ENCODE measurements at places on chromosomes 1 and 21.
A peak's percentile ranks its signal among the peaks of the same experiment; 100 is the strongest.

DNA sequence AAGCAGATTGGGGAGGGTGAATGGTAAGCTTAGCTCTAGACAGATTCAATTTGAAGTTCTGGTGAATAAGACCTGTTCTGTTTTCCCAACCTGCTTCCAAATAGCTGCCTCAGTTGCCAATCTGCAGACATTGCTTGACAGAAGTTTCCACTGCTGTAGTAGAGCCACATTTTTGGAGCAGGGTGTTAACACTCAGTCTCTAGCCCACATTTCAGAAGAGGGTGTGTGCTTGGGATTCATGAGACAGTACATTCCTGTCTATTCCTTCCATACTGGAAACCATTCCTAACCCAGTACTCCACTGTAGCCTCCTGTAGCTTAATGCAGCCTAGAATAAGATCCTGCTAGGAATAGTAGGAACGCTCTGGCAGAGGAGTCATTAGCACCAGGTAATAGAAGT is 450.5 kb downstream of the NUF2 start:
- DNase-seq = no peak

DNA sequence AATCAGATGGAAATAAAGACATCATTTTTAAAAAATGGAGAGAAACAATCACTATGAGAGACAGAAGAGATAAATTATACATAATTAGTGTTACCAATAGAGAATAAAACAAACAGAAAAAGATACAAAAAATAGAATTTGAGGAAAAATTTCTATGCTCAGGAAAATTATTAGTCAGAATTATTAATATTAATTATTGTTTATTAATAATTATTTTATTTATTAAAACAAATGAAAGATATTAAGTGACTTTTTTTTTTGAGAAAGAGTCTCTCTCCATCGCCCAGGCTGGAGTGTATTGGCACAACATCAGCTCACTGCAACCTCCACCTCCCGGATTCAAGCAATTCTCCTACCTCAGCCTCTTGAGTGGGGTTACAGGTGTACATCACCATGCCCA is 299.8 kb upstream of the NR5A2 start:
- DNase-seq = no peak

DNA sequence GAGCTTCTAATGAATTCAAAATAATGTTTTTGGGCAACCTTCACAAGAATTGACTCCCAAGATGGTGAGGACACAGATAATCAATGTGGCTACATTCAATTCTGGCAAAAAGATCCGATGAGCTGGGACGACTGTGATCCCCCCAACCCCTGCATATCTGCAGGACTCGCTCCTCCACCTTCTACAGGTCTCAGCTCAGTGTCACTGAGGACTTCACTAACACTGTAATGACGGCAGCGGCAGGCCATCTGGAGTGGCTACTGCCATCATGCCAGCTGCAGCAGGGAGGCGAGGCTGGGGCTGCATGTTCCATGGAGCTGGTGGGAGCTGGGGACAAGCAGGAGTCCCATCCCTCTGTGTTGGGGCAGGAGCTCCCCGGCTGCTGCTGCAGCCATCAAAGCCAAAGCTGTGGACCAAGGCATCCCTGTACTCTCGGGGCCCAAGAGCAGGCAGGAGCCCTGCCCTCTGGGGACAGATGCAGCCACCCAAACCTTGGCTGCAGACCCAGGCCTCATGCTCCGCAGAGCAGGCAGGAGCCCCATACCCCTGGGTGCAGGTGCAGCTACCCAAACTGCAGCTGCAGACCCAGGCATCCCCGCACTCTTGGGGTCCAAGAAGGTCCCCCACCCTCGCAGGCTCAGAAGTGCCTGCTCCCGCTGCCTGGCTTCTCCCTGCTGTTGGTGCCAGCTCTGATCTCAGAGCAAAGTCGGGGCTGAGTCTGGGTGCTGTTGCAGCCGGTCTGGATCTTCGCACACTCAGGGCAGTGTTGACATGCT is 12.2 kb upstream of the DHRS3 start:
- no peak for DNase-seq

DNA sequence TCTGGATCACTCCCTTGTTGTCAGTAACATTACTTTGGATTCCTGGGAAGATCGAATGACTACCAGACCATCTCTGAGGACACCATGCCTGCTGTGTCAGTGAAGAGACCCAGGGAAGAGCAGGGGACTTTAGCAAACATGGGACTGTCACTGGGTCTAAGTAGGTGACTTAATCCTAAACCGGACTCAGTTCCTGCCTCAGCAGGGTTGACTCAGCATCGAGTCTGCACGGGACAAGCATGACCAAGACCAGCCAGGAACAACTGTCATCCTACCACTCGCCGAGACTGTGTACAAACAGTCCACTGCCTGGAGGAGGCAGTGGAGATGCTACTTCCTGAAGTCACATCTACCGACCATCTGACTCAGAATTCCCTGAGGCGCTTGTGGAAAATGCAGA is 53.2 kb upstream of the RAB4A start:
- no peak for DNase-seq

- DNase-seq = no peak
These were observed 20.4 kb upstream of the ANGPTL7 start for GRCh38 chr1:11168731-11169130.

DNA sequence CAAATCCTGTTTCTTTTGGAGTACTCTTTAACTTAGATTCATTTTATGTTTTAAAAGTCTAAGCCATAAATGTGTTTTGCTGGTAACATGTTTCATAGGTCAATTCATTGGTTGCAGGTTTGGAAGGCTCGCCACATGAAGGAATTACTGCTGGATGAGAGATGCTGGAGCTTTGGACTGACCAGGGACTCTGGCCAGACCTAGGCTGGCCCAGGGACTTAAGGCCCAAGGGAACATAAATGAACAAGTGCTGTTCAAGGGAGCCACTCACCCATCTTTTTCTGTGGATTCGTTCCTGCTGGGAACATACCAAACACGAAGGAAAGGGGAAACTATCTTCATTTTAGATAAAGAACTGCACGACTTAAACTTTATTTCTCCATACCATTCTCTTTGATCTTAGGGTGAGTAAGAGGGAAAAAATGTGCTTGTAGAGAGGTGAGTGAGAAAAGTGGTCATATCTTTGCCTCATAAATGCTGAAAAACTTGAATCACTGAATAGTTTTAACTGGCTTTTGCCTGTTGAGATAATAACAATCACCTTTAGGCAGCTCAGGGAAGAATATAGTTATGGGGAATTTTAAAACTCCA is 15.3 kb upstream of the SHCBP1L start:
- no peak for DNase-seq

- no peak for DNase-seq
These were observed 36.1 kb upstream of the RGS1 start for GRCh38 chr1:192539297-192540092.

DNA sequence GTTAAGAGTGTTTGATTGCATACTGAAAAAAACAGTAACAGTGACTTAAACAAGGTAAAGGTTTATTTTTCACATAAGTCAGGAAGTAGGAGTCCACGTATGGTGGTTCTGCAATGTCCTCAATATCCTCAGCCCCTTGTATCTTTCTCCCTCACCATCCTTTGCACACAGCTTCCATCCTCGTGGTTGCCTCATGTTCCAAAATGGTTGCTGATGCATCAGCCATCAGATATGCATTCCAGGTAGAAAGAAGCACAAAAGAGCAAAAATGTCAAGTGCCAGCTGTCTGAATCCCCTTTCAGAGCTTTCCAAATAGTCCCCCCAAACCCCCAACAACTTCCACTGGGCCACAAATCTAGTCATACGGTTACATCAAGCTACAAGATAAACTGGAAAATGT is 138.1 kb downstream of the SYF2 start:
- no peak for DNase-seq

DNA sequence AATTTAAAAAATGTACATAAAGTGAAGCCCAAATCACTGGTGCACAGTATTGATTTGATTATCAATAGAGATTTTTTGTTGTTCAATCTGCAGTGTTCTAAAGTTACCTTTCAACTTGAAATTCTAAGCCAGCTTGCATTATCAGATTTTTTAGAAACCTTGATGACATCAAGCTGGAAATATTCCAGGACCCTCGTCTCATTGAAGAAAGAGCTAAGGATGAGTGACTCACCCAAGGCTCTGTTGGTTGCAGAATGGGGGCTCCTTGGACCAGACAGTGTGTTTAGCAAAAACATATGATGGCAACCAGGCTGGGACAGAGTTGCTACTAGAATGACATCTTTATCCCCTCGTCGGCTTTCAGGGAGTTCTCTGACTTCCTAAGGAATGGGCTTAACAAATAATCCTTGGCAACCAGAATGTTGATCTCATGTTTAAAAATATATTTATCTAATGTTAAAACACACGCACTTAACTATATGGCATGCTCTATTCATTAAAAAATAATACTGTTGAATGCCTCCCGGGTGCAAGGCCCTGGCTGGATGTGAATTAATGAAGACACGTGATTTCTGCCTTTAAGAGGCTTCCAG is 79.7 kb downstream of the RUNX3 start:
- DNase-seq = no peak

DNA sequence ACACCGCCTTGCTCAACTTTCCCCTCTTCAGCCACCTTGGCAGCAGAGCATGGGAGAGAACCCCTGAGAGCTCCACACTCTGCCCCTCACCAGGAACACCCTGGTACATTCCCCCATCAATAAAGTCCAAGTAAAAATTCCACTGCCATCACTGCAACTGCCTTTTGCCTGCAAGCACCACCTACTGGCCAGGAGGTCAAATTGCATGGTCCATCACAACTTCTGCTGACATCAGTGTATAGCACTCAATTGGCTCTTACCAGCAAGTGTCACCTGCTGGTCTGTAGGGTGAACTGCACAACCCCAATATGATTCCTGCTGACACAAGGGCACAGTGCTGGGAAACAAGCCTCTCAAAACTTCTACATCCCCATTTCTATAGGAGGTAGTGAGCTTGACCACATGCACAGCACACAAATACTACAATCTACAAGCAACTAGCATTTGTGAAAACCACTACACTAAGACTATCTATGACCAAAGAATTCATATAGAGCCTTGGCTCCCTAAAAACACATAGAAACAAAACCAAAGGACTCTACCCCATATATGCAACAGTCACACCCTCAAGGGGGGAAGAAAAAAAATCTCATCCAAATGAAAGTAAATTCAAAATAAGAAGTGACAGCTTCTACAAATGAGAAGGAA is 69.2 kb downstream of the FASLG start:
- DNase-seq = no peak

DNA sequence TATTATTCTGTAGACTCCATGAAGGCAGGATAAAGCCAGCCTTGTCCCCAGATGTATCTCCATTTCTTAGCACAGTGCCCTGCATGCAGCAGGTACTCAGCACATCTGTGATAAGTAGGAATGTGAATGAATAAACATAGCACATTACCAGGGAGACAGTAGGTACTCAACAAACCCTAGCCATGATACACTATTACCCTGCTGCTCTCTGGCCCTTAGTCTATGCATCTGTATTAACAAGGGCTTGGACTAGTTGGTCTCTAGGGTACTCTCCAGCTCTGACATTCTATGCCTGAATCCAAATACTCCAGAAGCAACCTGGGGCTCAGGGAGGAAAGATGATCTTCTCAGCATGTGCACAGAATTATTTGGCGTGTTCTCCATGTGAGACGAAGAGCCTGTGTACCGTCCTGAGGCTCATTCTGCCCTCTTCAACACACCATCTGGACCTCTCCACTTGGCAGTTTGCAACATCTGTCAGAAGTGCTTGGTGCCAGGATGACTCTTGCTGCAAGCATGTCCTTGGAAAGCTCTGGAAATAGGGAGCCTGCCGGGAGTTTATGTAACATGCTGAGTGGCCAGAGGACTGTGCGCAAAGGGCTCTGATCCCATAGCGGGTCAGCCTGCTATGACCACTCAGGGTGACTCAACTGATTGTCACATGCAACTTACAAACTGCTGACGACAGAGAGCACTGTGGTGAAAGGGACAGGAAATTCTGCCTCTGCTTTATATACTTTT is 228.2 kb upstream of the USP24 start:
- peak; percentile 97 for DNase-seq

DNA sequence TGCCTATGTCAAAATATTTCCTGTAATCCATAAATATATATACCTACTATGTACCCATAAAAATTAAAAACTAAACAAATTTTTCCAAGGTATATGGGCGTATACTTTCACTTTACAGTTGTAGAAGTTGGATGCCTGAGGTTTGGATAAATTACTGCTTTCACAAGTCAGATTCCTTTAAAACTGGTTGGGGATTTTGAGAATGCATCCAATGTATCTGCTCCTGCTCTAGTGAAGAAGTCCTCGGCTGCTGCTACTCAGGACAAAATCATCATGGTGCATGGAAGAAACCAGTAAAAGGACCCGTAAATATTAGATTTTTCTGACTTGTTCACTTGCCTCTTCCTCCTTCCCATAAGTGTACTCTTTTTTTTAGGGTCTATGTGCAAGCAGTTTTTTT is 841.1 kb downstream of the USP25 start:
- DNase-seq = no peak

- DNase-seq = peak; percentile 72
These were observed 1.2 kb downstream of the LRP8 start for GRCh38 chr1:53326598-53327181.

GRCh38 chr1:22600071-22600816 is 36.2 kb upstream of the C1QA start:
- DNase-seq = no peak

DNA sequence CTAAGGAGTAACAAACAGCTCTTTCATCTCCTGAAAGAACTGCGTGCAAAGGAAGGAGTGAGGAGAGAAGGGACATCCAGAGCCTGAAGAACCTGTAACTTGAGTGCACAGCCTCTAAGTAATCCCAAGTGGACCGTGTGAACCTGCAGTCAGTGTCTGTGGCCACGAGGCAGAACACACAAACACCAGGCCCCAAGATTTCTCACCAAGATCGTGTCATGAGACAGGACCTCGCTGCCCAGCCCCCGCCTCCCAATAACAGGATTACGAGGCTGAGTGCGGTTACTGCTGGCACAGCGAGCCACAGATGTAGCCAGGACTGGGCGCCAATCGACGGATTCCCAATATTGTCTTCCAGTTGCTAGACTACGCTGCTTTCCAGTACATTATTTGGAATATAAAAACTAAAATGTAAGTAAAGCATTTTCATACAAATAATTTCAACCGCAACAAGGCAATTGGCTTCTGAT is 101.3 kb upstream of the SLC25A33 start:
- no peak for DNase-seq

DNA sequence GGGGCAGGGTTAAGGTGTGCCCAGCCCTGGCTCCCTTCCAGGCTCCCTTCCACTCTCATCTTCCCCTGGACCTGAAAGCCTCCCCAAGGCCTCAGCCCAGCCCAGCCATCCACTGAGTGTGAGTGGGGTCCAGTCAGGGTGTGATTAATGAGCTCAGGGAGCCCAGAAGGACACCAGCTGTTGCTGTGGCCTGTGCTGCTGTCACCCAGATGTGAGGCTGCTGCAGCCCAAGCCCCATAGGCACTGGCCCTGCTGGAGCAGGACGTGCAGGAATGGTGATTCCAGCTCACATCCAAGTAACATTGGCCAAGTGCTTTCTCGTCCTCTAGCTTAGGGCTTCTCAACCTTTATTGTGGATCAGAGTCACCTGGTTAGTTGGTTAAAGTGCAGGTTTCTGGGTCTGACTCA is 77.6 kb downstream of the EPHB2 start:
- no peak for DNase-seq

All from NCI-H2171 (cell line).